ENCODE measurements at places on chromosomes 13 and 19.

DNA sequence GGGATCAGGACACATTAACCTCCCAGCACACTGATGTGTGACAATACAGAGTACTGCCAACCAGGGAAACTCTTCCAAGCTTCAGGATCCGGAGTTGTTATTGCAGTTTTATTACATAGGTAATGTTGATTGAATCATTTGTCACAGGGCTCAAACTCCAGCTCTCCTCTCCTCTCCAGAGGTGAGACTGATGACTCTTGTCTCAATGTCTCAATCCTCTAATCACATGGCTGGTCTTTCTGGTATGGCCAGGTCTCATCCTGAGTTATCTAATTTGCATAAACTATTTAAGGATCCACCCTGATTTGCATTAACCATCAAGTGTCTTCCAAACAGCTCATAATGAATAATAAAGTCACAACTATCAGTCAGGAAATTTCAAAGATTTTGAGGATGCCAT lies 522.6 kb upstream of the PCDH9 start:
- DNase-seq: no peak

GRCh38 chr19:13599681-13600080 lies 93.4 kb upstream of the CACNA1A start:
- DNase-seq: no peak

GRCh38 chr13:87536499-87536898 lies 134.7 kb upstream of the SLITRK5 start:
- no peak for DNase-seq

DNA sequence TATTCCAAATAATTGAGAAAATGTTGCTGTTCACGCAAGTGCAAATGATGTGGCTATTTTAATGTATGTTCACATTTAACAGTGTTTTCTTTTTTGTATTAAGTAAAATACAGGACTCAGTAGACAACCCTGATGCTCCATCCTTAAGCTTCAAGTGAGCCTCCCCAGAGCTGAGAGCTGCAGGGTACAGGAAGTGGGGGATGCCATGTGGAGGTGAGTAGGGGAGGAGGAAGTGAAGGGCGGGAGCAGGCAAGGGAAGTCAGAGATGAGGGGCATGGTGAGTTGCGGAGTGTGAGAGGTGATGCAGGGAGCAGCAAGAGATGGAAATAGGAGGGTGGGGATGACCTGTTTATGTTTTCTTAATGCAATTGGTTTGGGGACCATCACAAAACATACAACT lies 711.0 kb downstream of the UQCRFS1 start:
- no peak for DNase-seq

GRCh38 chr13:49052813-49053212 lies 77.1 kb downstream of the FNDC3A start:
- DNase-seq: no peak

DNA sequence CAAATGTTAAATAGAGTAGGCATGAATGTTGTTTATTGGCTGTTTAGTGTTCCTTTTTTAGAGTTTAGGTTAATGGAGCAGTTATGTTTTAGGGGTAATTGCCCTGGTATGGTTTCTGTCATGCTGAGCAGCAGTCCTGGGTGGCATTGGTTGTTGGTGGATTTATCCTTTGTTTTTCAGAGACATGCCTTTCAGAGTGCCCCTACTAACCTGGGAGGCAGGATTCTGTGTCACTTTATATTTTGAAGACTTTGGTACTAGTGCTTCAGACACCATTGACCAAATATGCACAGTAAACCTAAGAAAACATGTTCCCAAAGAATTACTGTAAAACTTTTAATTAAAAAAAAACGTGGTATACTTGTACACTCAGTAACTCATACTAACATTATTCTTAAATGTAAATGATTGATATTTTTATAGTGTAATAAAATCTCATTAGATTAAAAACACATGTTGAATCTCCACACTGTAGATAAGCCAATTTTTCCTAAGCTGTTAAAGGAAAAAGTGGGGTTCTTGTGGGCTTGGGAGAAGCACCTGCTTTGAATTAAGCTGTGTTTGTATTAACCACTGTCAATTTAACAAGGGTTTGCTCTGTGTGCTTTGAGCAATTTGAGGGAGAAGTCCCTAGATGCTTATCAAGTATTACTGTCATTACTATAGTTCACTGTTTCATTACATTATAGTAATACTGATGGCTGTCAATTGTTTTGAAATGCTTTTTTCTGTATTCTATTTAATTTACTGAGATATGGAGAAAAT lies 133.2 kb downstream of the LMO7 start:
- no peak for DNase-seq

DNA sequence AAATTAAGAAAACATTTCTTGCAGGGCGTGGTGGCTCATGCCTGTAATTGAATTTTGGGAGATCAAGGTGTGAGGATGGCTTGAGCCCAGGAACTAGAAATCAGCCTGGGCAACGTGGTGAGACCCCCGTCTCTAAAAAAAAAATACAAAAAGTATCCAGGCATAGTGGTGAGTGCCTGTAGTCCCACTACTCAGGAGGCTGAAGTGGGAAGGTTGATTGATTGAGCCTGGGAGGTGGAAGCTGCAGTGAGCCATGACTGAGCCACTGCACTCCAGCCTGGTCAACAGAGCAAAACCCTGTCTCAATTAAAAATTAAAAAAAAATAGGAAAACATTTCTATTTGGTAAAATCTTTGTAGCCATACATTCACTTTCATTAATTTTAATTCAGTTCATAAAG lies 526.5 kb downstream of the PCDH9 start:
- DNase-seq: no peak

DNA sequence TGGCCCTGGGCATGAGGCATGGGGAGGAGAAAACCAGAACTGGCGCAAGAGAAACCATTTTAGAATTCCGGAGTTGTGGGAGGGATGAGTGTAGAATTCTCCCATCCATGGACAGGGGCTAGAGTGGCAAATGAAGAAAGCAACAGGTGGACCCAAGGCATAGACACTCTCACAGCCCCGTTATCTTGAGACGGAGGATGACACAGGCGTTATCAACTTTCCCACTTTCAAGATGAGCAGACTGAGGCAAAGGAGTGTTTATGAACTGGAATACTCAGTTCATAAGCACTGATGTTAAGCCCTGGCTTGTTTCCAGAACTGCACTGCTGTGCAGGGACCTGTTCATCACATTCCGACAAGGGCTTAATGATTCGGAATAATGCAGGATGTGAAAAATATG lies 1.1 kb upstream of the GTF3A start:
- no peak for DNase-seq

Measured in inflammatory macrophage (primary cell).